WTC11 (cell line): ENCODE measurements at places on chromosomes 1 and 21.

GRCh38 chr1:228156515-228156881 lies 6.8 kb downstream of the GJC2 start:
- DNase-seq = no peak

- DNase-seq = no peak
These were observed 313.8 kb downstream of the MATN1 start for GRCh38 chr1:30409476-30410152.

GRCh38 chr1:161166669-161167548 lies 683 bp downstream of the PPOX start:
- peak; percentile 47 for DNase-seq

DNA sequence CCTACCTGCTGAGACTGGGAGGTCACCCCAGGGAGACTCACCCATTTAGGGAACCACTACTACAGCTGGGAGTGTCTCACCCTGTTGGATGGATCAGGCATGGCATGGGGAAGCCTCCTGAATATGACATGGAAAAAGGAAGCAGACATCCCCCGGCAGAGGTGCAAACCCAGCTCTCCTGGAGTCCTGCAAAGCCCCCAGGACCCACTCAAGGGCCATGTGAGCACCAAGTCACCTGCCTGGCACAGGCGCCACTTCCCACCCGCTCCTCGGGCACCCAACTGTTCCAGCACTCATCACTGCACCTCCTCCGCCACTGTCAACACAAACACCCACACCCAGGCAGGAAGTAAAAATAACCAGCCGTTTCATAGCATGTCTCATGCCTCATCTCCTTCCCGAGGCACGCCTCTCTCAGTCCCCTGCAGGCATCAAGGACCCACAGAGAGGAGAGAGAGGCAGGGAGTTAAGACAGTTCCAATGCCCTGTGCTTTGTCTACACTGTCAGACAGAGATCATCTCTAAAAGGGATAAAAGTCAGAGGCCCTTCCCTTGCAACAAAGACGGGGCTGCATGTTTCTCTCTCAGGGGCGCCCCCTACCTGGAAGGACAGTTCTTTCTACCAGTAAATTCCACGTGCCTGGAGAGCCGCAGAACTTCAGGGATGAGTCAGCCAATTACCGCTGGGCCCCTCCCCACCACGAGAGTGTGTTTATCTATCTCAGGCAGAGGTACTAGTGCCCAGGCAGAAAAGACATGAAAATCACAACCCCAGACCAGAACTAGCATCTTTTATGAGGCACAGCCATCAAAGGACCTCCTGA lies 150.1 kb upstream of the SOD1 start:
- DNase-seq = peak; percentile 82

DNA sequence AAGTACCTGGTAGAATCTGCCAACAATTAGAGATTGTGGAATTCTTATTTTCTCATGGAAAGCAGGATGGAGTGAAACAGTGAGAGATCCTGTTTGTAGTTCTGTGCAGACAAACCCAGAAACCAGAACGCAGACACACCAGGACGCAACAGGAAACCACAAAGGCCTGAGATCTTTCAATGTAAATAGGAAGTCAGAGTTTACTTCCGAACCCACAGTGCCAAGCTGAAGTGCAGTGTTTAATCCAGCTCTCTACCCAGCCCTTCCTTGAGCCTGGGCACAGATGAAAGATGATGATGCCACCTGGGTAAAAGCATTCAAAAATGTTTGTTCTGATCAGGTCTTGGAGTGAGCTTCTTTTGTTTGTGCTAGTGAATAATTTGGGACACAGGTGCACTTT lies 244.2 kb upstream of the HOOK1 start:
- no peak for DNase-seq

GRCh38 chr1:1614204-1614953 lies 921 bp upstream of the MIB2 start:
- DNase-seq = peak; percentile 12

- no peak for DNase-seq
These were observed 34.9 kb upstream of the RUNX3 start for GRCh38 chr1:24964811-24965570.

GRCh38 chr1:15681349-15682292 lies 2.5 kb upstream of the PLEKHM2 start:
- no peak for DNase-seq

DNA sequence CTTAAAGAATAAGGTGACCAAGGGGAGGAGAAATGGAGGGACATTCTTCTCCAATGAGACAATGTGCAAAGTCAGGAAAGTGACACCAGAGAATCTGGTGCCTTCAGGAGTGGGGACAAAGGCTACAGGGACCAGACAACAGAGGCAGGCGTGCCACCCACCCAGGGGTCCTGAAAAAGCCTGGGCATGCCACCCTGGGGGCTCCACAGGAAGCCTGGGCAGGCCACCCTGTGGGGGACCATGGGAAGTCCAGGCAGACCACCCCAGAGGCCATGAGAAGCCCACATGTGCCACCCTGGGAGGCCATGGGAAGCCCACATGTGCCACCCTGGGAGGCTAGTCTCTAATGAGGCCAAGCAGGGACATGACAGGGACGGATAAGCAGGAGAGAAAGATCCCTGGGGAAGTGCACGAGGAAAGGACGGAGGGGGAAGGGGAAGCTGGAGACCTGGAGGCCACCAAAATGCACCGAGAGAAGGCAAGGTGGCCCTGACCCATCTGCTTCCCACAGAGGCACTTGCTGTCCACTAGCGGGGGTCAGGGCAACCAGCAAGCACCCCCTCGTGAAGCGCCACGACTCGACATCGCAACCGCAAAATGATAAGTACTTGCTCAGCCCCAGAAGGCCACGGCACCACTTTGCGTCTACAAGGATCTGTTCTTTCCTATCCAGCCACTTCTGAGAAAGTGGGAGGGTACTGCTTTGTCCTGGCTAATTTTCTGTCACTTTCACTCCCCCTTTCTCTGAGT lies 7.2 kb upstream of the PDE9A start:
- DNase-seq = no peak

GRCh38 chr1:85838238-85838637 lies 130.0 kb upstream of the ZNHIT6 start:
- DNase-seq = no peak

DNA sequence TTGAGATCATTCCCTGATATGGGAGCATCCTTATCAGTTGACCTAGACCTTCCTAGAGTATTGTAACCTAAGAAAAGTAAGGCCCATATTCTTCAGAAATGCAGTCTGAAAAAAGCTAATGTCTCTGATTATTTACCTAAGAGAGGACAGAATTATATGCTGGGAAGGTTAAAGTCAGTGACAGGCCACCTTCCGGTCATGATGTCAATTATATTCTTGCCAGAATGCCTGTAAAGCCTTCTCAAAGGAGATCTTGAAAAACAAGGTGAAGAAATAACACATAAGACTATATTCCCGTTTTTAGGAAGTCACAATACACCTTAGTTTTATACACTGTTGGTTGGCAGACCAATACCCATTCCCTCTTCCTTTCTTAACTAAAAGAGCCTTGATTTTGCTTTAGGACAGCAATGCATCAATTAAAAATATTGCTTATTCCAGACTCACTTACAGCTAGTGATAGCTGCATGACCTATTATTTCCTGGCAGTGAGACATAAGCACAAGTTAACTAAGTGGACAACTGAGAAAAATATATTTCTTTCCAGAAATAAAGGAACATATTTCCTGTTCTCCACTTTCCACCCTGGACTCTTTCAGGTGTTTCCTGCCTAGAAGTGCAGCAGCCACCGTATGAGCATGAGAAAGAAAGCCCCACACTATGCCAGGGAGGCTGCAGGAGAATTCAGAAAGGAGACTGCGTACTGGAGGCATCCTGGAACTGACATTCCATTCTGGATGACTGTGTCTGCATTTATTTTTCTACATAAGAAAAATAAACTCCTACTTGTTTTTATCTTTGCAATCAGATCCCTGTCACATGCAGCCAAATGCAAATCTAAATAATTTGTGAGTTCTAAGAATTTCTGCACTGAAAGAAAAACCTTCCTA lies 332.9 kb upstream of the PTBP2 start:
- no peak for DNase-seq

DNA sequence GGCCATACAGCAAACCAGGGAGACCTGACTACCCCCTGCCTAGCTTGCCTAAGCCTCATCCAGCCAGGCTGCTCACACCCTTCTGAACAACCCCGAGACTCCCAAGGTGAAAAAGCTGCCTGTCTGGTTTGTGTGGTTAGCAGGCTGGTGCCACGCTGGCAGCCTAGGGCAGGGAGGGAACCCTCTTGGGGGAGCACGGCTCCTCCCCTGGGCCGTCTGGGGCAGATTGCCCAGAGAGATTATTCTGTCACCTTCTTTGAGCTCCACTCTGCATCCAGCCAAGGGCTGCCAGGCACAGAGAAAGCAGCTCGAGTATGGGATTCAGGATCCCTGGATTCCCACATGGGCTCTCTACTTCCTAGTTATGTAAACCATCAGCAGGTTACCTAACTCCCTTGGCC lies 27.5 kb upstream of the TCEA3 start:
- DNase-seq = no peak

DNA sequence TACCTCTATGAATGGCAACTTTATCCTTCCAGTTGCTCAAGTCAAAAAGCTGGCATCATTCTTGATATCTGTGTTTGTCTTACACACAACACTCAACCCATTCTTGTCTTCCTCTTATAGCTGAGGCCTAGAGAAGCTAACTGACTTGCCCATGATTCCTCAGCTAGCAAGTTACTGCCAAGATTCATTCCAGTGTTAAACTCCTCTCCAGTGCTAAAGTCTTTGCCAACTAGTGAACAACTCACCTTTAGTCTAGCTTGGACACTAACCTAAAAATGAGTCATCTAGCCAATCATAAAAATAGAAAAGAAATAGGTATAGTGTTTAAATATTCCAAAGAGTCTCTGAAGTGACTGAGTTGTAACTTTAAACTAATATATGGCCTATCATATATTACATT lies 45.6 kb upstream of the RGS2 start:
- DNase-seq = no peak

- peak; percentile 42 for DNase-seq
These were observed at the start of gene ZBTB7B for GRCh38 chr1:155002464-155003226. TSS of gene ZBTB7B (plus strand) at chr1:155002802. CDS start at chr1:155014661, 11,859 bp downstream.

DNA sequence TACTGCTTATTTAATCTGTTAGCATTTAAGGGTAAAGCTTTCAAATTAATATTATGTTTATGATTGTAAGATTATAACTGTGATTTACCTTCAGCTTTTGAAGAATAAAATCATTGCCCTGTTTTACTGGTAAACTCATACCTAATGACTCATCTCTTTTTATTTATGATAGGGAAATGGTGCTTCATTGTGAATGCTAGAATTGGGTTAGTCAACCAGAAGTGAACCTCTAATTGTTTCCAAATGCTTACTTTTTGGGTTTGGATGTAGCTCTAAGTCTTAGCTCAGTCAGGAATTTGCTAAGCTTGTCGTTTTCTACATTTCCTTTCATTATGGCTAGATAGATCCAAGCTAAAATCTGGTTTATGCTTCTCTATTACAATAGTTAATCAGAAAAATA lies 59.4 kb downstream of the SLC30A7 start:
- no peak for DNase-seq
